ENCODE measurements at places on chromosomes 4 and X.

DNA sequence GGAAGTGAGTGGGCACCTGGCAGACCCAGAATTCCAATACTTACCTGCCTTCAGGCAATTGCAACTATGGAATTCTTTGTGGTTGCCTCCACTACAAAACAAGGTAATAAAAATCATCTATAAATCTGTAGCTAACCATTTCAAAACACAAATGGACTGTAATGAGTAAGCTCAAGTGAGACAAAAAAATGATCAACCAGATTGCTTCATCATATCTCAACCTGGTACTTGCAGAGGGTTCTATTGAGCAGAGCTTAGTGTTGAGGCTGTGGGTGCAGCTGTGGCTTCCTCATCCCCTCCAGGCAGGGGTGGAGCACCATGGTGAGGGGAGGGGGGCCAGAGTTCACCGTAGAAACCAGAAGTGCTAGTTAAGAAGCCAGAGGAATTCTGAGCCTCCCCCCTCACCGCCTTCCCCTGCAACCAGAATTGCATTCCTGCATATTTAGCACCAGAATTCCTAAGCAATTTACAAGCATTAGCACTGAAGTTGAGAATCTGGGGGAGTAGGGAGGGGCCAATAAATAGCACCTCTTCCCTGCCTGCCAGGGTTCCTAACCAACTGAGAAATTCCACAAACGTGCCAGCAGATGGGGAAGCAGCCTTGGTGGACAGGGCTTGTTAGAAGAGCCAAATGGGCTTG, 11.5 kb downstream of the CTAG1A start:
- DNase-seq, result no peak

DNA sequence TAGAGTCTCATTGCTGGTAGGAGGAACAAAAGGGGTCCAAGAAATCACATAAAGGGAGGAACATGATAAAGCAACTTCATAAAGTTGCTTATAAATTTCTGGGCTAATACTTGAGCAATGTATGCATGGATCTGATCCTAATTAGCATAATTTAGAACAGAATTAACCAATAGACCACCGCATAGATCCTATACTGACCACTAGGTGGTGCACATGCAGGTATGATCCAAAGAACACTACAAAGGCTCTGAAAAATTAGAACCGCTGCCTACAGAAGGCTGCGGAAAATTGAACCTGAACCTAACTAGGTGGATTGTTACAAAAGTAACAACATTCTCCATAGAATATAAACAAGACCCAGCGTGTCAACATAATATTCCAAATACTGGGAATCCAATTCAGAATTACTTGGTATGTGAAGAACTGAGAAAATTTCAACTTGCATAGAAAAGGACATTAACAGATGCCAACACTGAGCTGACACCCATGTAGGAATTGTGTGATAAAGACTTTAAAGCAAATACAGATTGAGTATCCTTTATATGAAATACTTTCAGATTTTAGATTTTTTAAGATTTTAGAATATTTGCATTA, 23.3 kb downstream of the BRCC3 start:
- DNase-seq, result no peak

- DNase-seq, result no peak
These were observed 53.0 kb downstream of the ARSF start for GRCh38 chrX:3094261-3094660.

DNA sequence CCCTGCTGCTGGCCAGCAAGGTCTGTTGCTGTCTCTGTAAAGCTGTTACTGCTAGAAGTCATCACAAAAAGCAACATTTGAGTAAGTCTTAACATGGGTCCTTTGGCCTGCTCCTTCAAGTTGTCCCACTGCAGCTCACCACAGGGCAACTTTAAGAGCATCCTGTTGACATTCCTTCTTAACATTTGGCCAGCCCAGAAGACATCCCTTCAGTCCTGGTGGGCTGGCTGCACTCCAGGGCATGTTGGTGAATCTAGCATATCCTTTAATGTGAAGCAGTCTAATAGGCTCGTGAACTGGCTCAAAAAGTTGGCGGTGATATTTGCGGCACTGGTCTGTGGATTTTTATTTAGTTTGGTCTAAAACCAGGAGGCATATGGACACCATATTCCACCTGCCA, 92.2 kb upstream of the MAML3 start:
- no peak for DNase-seq

DNA sequence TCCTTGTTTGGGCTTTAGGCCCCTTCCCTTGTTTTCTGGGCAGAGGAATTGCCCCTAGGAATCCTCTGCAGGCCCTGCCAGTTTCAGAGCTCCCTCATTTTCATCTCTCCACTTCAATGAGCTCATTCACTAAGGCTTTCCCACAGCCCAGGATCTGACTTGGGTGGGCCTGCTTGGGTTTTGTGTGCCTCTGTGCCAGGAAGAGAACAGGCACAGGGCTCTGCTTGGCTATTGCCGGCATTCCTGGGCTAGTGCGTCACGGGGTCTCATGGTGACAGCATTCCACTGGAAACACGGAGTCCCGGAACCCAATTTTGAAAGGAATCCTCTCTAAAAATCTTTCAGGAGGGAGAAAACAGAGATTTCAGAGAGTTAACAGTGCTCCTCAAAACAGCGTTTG, 150.5 kb downstream of the VCX3A start:
- DNase-seq, result no peak

GRCh38 chrX:154698630-154699248, 45.4 kb upstream of the CTAG2 start:
- DNase-seq, result no peak

- DNase-seq, result no peak
These were observed 94.7 kb downstream of the SMIM20 start for GRCh38 chr4:26008737-26009136.

DNA sequence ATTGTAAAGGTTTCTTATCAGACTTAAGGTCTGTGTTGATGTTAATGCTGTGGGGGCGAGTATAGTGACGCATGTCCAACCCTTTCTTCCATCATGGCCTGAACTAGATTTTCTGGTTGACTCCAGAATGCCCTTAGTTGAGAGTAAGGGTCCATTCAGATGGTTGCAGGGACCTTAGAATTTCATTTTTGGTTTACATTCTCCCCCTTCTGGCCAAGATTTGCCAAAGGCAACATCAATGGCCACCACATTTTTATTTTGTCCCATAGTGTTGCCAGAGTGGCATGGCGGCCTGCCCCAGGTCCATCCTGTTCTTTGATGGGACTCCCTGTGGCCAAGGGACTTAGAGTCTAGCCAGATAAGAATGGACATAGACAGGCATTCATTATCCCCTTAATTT, 368.5 kb downstream of the GPM6A start:
- no peak for DNase-seq

DNA sequence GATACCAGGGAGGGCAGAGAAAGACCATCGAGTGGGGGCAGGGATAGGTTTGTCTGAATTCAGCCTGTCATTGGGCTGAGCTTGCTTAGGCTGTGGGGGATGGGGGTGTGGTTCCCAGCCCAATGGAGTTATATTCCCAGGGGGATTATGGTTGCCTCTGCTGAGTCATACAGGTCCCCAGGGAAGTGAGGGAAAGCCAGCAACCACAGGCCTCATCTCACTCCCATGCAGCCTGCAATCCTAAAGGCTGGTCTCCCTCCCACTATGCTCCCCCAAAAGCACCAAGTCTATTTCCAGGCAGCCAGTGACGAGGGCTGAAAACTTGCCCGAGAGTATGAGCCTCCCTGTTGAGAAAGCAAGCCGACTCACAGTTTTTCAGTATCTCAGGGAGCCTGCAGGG, 39.3 kb downstream of the AFM start:
- DNase-seq, result no peak

GRCh38 chr4:158809611-158810486, 41.0 kb downstream of the FNIP2 start:
- no peak for DNase-seq

- DNase-seq, result no peak
These were observed 215.5 kb downstream of the GPAT3 start for GRCh38 chr4:83751336-83751949.

DNA sequence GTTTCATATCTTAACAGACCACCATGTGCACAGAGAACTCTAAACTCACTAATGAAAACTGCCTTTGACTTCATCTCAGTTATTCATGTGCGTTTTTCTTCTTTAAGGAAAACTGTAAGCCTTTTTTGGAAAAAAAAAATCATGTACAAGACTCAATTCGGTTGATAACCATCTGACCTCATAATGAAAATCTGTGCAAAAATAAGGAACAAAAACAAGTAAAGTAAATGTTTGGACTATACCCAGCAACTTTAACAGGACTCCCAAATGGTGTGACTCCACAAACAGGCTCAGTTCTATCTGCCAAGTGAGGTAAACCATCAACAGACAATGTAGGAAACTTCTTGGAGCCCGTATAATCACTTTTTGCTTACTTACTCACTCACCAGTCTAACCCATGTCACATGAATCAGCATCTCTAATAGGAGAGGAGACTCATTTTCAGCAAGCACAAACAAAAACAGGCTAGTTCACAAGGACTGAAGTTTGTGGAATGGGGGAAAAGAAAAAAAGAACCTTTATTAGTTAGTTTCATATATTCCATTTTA, 9.3 kb downstream of the APOO start:
- DNase-seq, result no peak

DNA sequence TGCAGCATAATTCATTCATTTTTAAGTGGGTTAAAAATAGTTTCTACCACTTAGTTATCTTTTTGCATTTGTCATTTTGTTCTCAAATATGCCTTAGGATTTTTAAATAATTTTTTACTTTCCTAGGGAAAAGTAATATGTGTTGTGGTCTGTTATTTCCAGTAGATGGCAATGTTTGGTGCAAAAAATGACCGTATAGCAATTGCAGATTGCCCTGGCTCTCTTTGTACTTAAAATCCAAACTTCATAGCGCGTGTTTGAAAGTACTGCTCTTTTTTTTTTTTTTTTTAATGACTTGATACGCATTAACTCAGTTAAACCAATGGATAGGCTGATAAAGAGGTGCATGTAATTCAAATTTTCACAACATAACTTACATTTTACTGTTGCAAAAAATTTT, 74.4 kb upstream of the RBMX start:
- no peak for DNase-seq

- no peak for DNase-seq
These were observed 27.1 kb downstream of the TSC22D3 start for GRCh38 chrX:107748506-107748905.

- DNase-seq, result no peak
These were observed 19.4 kb upstream of the SMIM31 start for GRCh38 chr4:164734484-164734883.

- DNase-seq, result no peak
These were observed 177.8 kb upstream of the C1QTNF7 start for GRCh38 chr4:15250021-15250441.

GRCh38 chr4:89275587-89275986, 32.0 kb downstream of the GPRIN3 start:
- no peak for DNase-seq

GRCh38 chr4:153546280-153546679, 80.1 kb downstream of the TMEM131L start:
- no peak for DNase-seq

- no peak for DNase-seq
These were observed 1.7 kb upstream of the CNOT6L start for GRCh38 chr4:77820649-77821561.

DNA sequence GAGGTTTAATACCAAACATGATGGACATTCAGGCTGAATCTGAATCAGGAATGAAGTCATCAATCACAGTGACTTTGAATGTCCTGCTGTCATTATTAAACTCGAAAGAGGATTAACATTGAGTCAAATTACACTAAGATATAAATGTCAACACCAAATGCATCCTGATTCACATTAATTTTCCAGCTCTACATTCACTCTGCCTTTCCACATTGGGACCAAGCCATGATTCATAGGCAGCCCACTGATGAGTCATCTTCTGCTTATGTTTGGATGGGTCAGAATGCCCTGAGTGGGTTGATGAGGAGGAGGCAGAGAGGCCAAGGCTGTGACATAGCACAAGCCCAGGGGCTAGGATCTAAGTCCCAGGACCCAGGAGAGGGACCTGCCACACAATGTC, 247.6 kb upstream of the RPS6KA3 start:
- DNase-seq, result no peak

DNA sequence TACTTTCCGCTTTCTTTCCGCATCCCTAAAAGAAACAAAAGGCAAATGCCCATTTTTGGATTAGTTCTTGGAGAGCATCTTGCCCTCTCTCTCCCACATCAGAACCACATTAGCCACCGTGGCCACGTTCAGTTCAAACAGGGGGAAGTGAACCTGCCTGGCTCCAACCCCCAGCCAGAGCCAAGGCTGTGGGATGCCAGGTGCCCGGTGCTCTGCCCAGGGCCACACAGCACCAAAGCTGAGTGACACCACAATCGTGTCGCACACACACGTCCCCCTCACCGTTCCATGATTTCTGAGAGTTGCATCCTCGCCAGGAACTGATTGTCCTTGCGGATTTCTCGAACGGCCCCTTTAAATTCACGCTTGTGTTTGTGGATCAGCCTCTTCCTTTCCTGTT, 24.3 kb downstream of the NOP14 start:
- DNase-seq, result no peak

DNA sequence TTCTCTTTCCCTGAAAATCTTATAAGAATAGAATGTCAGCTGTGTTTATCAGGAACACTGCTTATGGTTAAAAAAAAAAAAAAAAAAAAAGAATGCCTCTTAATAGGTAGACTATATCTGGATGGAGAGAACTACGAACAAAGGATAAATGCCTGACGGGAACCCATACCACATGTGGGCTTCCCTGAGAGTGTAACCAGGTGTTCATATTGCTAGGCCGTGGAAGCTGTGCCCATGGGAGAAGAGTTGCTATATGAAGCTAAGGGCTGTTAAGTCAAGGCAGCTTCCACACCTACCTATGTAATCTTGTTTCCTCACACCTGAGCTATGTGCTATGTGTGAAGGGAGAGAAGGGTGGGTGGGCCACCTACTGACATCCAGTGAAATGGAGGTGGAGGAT, 27.3 kb downstream of the TMEM184C start:
- DNase-seq, result no peak

- no peak for DNase-seq
These were observed 335.2 kb downstream of the PCDH10 start for GRCh38 chr4:133484287-133484686.

- no peak for DNase-seq
These were observed 243.3 kb downstream of the FSTL5 start for GRCh38 chr4:161920304-161921052.

DNA sequence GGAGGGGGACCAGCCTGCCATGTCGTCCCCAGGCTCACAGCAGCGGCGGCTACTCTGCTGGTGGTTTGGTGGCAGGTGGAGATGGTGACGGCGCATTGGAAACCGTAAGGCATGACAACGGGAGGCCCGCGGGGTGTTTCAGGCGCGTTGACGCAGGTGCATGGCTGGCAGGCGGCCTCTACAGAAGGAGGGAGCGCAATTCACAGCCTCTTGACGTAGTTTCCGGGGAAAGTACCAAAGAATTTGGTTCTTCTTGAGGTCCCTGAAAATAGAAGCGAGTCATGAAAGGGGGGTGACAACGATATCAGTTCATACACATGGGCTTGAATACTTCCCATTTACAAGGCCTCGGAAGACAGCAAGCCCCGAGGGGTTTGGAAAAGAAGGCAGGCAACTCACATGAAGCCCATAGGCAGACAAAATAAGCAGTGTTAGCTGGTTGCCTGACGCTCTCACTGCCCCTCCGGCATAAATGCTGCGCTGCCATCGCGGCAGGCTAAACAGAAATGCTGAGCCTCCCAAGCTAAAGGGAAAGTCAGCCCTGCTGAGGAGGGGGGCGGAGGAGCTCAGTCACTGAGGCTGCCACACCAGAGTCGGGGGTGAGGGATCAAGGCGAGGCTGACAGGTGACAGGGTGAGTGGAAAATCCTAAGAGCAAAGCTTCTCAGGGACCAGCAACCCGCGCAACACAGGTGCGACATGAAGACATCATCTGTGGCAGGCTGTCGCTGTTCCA, 52.3 kb upstream of the PDLIM3 start:
- peak; percentile 82 for DNase-seq

All from GM12864 (cell line).